ENCODE measurements at places on chromosomes 3 and 15. TPM values are rescaled to one million over a fixed set of nuclear protein-coding genes. Genes with fewer than 3 reads are reported as not detected.

- DNase-seq, result no peak
These were observed 1.2 kb upstream of the PLIN1 start for GRCh38 chr15:89680282-89680873.

DNA sequence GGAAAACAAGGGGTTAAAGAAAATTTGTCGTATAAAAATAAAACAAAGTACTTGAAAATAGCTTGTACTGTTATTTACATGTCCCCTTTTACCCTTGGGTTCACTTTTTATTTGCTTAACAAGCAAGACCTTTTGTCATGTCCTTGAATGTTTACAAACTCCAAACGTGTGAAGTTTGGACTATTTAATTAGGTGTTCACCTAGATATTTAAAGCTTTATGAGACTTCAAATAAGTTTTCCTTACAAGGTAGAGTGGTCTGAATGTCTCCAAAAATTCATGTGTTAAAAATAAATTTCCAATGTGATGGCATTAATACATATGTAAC lies 242.0 kb upstream of the TTC14 start:
- DNase-seq, result no peak

GRCh38 chr15:80034629-80035028 lies 24.8 kb upstream of the ZFAND6 start:
- DNase-seq, result no peak

RTP1 gene
- total RNA-seq, result not detected

MKRN2OS gene
- not detected for total RNA-seq

Measured in activated CD8-positive, alpha-beta T cell treated with anti-CD3 and anti-CD28 coated beads for 36 hours (primary cell).